MV-4-11 (cell line): ENCODE measurements at places on chromosomes 2 and 18.

DNA sequence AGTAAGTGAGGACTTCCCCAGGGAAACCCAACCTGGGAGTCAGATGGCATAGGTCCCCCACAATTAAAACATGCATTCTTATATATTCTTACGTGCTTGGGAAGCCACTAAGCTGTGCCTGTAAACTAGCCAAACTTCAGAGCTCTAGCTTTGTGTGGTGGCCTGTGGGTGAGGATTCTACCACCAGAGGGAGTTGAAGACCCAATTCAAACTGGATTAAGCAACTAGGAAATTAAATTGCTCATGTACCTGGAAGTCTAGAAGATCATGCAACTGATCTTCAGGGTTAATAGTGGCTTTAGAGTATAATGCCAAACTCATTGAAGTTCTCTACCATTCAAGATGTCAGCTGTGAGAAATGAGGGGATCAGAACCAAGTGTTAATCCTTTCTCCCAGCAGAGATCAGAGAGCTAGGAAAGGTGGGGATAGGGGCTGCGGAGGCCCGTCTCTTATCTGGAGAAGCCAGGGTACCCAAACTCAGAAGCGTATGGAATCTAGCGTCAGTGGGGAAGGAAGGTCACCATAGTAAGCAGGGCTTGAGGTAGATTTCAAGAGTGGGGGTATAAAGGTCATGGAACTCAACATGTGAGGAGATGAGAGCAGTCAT is 53.2 kb upstream of the CCDC85A start:
- DNase-seq: peak; percentile 8

DNA sequence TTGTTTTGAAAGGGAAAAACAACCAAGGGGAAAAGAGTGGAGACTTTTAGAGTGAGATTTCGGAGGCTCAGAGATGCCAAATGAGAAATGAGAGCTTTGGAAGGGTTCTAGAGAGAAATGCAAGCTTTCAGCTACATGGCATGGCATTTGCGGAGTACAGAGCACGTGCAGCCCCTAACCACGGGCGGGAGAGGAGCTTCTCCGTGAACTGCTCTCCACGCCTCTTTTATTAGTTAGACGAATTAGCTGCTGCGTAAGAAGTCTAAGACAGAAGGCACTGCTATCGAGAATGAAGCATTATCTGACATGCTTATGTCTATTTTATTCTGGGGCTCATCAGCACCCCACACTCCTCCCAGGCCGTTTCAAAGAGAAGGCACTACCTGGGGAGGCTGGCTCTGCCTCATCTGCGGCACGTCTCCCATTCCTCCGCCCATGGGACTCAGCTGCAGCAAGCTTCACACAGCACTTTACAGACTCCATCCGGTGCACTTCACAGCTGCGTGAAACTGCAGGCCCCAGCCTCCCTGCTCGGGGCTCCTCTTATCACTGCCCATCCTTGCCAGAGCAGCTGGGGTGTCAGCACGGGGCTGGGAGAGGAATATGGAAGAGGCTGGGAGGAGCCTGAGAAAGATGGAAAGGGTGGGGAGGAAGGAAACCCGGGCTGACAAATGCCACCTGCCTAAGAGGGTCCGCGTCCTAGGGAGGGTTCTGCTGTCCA is 207.3 kb upstream of the APCDD1 start:
- DNase-seq: no peak

DNA sequence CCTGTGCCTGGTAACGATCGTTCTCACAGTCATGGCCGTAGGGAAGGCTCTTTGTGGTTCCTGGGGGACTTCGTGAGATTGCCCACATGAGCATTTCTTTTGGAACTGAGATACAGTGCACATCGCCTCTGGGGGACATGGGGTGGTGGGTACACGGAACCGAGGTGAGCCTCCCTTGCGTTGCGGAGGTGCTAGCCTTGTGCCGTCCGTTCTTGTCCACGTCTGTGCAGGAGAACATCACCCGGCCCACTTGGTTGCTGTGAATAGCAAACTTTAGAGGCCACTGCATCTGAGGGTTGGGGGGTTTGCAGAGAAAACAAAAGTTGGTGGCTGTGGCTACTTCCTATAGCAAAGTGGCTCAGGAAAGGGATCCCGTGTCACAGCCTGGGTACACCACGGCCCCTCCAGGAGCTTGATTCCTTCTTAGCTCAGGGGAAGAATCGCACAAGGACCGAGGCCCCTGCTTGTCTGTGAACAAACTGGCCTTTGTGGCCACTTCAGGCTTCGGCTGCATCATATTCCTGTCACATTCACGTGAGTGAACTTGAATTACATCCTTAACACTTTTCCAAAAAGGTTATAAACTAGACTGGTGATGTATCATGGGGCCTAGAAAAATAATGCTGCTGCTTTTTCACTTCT is 72.6 kb downstream of the LRRFIP1 start:
- DNase-seq: no peak

GRCh38 chr2:159165048-159165447 is 121.5 kb downstream of the WDSUB1 start:
- no peak for DNase-seq

DNA sequence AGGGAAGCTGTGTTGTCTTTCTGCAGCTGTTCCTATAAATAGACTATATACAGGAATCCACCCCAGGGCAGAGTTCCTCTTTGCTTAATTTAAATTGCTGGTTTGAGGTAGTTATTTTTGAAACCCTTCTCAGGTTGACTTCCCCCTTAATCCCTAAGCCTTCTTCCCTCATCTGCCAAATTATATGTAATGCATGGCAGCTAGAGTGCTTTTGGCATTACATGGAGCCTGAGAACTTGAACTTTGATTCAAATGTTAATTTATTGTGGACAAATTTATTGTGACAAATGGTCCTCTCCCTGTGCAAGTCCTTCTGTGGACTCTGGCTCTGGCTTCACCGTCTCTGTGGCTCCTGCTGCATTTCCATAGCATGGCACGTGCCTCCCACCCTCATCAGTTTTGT is 29.2 kb downstream of the MYO1B start:
- DNase-seq: no peak

DNA sequence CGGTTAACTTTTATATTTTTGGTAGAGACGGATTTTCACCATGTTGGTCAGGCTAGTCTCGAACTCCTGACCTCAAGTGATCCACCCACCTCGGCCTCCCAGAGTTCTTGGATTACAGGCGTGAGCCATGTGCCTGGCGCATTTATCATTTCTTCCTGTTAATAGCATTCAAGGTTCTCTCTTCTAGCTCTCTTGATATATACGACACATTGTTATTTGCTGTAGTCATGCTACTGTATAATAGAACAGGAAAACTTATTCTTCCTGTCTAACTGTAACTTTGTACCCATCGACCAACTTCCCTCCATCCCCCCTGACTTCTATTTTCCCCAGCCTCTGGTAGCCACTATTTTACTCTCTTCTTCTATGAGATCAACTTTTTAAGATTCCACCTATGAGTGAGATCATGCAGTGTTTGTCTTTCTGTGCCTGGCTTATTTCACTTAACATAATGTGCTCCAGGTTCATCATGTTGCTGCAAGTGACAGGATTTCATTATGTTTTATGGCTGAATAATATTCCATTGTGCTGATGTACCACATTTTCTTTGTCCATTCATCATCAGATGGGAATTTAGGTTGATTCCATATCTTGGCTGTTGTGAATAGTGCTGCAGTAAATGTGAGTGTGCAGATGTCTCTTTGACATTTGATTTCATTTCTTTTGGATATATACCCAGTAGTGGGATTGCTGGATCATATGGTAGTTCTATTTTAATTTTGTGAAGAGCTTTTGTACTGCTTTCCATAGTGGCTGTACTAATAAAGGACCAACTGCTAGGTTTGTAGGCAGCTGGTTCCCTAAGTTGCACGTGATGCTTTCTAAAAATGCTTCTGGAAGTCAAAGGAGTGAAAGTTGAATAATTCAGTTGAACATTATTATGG is 205.2 kb downstream of the PRKCE start:
- no peak for DNase-seq

- DNase-seq: no peak
Measured at GRCh38 chr2:98149333-98149697, 62.3 kb downstream of the VWA3B start.

DNA sequence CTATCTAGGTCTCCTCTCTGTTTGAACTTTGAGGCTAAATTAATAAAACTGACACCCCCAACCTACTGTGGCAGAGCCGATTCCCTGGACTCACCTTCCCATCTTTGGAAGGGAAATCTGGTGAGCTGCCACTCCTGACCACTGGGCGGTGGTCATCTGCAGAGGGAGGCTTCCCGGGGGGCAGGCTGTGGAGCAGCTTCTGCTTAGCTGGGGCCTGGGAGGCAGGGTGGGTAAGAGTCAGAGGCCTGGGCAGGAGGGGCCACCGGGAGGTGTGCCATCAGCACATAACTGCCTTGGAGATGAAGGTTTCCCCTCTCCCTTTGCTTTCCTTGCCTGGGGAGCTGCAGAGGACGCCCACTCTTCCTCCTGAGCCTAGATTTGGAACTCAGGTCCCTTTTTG is 2.3 kb upstream of the NPPC start:
- DNase-seq: no peak
